KBM-7 (cell line): ENCODE measurements at places on chromosomes 13 and 19.

DNA sequence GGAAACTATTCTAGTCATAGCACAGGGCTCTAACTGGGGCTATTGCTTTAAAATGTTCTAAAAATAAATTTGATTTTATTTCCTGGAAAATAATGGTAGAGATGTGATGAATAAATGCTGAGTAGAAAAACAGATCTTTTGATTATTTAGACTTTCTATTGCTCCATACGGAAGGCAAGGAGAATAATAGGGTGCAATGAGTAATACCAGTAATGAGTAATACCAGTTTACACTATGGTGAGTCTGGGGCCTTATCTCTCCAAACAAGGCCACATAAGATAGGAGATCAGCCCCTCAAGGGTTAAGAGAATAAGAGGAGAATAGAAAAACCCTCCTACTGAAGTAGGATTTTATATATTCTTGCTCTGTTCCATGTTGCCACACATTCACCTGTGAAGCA is 390.4 kb downstream of the KLF5 start:
- no peak for DNase-seq

- DNase-seq = no peak
These were observed 410.9 kb upstream of the SPRY2 start for GRCh38 chr13:80751854-80752253.

GRCh38 chr19:22610121-22610520 is 24.0 kb upstream of the ZNF492 start:
- DNase-seq = no peak

DNA sequence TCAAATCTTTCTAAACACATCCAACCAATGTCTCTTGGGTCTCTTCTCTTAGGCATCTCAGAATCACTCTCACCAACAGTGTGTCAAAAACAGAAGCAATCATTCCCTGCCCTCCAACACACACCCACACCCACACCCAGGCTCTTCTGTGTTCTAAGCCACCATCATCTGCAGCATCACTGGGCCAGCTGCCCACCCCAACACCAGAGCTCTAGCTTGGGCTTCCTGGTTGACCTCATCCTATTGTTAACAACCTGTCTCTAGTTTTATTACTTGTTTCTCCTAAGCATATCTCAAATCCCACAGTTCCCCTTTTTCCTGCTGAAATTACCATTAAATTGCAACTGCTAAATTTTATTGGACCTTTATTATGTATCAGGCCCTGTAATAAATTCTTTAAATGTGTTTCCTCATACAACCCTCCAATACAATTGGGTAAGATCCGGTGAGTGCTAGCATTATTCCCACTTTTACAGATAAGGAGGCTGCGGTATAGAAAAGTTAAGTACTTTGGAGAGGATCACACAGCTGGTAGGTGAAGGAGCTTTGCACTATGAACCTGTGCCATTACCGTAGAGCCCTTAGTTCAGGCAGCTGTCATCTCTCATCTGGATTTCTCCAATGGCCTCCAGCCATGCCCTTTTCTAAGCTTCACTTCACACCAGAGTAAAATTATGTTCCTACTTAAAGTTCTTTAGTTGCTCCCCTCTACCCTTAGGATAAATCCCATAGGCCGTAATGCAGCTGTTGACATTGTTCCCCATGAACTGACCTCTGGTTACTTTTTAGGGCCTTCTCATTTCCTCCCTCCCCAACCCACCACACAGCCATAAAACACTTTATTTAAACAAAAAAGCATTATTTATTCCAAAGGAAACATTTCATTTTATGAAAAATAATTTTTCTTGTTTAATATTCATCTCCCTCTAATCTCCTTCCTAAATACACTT is 227.7 kb downstream of the B3GLCT start:
- DNase-seq = no peak

- no peak for DNase-seq
These were observed 12.2 kb upstream of the ZNF888 start for GRCh38 chr19:52935434-52935833.

DNA sequence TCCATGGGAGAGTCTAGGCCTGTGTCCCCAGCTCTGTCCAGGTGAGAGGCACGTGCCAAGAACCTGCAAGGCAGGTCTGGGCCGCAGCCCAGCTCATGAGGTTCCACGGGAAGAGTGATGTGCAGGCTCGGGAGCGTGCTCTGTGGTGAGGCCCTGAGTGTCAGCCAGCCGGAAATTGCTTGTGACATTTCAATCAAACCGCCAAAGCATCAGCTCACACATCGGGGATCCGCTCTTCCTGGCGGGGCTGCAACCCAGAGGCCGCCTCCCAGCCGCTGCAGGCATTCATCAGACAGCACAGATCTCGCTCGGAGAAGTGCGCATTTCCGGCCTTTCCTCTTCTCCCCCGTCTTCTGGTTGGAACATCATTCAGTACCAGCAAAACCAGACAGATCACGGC is 109.3 kb downstream of the KDM4B start:
- no peak for DNase-seq

- peak; percentile 34 for DNase-seq
These were observed 2.7 kb downstream of the RPL36 start for GRCh38 chr19:5692723-5693194.

DNA sequence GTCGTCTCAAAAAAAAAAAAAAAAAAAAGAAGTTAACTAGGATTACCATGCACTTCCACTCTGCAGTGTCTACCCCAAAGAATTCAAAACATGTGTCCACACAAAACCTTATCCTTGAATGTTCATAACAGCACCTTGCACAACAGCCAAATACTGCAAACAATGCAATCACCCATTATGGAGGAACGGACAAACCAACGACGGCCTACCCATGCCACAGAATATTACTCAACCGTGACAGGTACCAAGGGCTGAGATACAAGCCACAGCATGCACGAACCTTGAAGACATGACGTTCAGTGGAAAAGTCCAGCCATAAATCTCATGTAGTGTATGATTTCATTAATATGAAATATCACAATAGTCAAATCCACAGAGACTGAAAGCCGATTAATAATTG is 3.0 kb upstream of the SHISA7 start:
- DNase-seq = no peak

DNA sequence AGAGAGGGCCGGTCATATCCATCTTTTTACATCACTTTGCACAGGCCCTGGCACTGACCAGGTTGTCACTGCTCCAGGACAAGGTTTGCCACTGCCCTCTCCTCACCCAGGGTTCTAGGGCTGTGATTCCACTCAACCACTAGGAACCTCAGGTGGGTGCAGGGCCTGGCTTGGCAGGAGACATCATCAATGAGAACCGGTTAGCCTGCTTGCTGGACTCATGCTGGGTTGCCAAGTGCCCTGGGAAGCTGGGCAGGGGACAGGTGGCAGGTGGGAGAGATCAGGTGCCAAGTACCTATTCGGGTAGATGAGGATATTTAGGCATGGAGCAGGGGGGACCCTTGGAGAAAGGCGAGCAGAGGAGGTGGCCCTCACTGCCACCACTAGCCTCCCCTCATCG is 4.2 kb upstream of the CERS4 start:
- DNase-seq = no peak

DNA sequence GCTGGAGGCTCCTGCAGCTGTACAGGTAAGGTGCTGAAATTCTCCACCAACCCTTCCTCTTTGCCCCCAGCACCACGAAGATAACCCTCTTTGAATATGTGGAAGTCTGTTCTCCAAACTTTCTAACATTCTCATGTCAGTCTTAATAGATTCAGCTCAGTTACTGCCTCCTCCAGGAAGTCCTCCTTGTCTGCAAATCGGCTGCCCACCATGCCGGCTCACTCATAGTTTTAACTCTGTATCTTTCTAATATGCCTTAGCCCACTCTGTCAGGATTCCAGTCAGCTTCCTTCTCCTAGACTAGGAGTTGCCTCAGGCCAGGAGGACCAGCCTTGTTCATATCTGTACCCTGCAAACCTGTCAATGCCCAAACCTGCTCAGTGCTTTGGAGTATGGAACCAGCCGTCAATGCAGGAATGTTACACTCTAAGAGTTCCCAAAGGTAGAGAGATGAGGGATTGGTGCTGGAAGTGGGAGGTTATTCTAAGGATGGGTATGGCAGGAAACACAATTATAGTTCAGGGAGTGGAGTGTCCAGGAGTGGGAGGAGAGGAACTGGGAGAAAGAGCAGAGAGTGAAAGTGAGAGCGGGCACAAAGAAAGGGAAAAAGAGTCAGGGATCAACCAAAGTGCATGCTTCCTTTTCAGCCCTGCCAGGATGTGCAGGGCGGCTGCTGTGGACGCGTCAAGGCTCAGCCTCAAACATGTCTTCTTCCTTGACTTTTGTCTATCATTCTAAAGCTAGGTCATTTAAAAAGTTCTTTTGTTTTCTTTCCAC is 38.0 kb upstream of the ALOX5AP start:
- DNase-seq = no peak

GRCh38 chr13:80306337-80306972 is 34.5 kb downstream of the SPRY2 start:
- no peak for DNase-seq
